NCI-H146 (cell line): ENCODE measurements at places on chromosomes 3 and 15.

DNA sequence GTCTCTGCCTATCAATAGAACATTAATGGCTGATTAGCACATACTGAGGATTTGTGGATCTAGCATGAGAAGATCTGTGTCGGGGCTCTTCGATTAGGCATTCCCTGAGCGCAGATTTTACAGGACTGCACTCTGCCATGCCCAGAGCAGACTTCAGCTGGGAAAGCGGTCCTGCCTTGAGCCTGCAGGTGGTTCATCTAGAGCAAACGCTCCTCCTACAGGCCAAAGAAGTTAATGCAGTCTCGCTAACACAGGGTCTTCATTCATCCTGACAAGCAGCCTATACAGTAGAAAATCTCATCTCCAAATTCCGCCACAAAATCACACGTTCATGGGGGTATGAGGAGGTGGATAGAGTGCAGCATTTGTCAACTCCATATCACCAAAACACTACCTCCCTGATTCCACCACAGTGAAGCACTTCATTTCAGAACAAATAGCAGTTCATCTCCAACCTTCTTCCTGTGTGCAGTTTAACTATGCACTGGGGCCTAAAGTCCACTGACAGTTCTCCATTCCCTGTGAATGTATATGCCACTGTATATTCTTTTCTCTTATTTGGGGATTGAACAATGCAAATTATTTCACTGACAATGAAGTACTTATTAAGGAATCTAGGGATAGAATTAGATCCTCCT, 405.8 kb downstream of the IGSF11 start:
- peak; percentile 72 for DNase-seq

DNA sequence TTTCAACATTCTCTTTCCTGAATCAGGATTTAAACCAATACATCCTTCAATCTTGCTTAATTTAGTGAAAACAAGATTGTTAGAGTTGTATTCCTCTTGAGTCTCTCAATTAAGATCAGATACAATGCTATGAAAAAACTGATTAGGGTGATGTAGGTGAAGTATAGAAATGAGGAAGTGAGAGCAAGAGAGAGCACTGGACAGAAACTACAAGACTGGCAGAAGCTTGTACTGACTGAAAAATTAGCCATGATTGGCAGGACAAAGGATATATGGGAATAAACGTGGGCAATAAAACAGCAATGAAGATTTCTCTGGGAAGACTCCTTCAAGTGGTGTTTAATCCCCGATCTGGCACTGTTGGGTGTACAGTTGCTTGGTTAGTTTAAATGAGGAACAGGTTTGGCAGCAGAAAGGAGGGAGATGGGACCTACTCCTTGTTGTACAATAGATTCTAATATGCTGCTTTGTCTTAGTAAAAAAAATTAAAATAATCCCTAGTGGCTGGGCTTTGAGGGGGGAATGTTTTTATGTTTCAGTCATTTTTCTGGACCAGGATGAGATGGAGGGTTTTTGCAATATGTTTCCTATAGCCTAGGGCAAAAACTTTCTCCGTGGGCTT, 252.7 kb downstream of the SLC9A9 start:
- no peak for DNase-seq

DNA sequence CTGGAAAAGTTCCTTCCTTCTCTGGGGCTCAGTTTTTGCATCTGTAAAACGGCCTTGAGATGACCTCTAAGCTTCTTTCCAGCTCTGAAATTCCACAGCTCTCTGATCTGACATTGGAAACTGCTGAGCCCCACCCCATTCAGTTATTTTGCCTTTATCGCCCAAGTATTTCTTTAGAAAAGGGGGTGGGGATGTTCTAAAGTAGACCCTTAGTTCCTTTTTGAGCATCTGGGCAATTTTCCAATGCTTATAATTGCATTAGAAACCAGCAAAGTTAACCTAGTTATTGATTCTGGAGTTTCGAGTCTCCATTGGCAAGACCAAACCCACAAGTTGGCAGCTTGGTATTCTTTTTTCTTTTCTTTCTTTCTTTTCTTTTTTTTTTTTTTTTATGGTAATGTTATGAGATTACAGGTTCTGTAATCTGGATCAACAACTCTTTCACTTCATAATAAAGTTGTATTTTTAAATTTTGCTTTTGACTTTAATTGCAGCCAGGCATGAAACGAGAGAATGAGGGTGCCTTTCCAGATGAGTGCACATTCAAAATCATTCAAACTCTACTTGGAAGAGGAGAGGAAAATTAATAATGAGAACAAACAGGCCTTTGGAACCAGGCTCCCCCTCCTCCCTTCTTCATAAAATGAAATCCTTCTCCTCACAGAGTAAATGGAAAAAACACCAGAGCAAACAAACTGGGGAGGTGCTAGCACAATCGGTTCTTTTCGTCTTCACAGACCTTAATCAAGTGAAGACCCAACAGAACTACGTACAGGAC, 76.8 kb upstream of the LRIG1 start:
- DNase-seq: no peak

DNA sequence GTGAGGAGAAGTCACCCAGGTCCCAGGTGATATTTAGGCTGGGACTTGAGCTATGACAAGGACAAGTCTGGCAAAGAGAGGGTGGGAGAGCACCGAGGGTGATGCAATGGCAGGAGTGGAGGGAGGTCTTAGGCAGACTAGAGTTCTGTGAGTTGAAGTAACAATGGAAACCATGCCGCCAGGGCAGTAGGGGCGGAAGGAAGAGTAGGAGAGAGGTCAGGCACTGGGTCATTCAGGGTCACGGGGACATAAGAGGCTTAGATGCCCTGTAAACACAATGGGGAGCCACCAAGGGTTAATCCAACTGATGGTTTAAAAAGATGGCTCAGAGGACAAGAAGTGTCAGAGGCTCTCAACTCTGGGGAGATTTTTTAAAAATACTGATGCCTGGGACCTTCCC, 199.7 kb upstream of the LRTM1 start:
- DNase-seq: no peak

GRCh38 chr3:73379465-73379864, 245.3 kb downstream of the PDZRN3 start:
- no peak for DNase-seq

- peak; percentile 31 for DNase-seq
Observed at GRCh38 chr3:194197981-194198695, 62.2 kb downstream of the HES1 start.
